ENCODE measurements at places on chromosomes 4 and X.

GRCh38 chr4:139849219-139849618 lies 183.6 kb downstream of the MGST2 start:
- DNase-seq = no peak

DNA sequence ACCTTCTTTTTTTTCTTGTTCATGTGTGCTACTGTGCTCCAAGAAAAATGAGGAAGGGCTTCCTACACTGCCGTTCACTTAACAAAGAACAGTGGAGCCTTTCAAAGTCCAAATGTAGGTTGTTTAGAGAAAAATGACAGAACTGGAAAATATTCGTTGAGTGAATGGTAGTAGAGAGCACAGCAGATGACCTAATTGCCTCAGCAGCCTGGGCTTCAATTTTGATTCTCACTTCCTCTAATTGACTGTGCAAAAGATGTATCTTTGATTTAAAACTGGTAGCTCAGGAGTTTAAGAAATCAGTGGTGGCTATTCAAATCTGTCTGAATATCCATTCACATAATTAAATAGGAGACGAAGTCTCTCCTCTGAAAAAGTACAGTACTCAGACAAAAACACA lies 5.2 kb downstream of the NLGN4X start:
- DNase-seq = no peak

DNA sequence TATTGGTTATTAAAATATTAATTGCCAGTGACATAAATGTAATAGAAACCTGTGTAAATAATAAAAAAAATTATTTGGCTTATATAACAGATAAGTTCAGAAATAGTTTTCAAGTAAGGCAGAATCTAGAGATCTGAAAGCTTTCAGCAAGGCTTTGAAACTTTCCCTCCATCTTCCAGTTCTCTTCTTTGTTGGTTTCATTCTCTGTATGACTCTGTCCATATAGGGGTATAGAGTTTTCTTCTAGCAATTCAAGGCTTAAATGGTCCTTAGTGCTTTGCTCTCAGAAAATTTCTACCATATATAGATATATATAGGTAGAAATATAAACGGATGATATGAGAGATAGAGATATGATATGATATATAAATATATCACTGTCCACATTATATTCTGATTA lies 160.5 kb upstream of the GABRA2 start:
- DNase-seq = no peak

- DNase-seq = no peak
These were observed 13.0 kb upstream of the CXCL2 start for GRCh38 chr4:74111990-74112389.

GRCh38 chrX:129773649-129774458 lies 5.9 kb upstream of the SASH3 start:
- no peak for DNase-seq

GRCh38 chrX:2272337-2272736 lies 228.4 kb downstream of the DHRSX start:
- DNase-seq = no peak

DNA sequence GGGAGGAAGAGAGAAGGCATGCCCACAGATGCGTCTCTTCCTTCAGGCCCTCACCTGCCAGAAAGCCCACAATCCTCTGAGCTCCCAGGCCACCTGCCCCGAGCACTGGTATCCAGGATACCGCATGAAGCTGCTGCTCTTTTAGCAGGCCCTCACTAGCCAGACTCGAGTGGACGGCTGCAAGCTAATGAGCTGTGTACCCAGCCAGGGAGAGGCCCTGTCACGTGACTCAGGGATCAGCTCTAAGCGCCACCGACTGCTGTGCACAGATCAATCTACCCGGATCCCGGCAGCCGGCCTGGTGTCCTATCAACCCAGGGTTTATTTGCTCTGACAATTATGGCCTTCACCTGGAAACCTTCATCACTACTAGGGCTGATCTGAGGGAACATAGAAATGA lies 39.0 kb downstream of the BCOR start:
- DNase-seq = no peak

DNA sequence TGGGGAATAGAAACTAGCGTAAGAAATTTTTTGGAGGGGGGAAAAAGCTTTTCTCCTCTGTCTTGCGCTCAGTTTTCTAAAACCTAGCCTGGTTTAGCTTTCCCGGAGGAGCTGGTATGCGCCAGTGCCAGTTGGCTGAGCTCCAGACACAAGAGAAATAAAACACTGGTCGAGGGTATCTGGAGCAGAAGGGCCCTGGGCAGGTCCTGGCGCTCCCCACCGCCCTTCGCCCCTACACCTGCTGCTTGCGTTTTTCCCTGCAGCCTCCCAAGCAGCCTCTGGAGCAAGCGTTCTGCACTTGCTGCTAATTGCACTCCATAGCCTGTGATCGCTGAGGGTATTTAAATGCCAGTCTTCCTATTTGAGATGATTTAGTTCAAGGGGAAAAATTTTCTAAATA lies 816 bp downstream of the EREG start:
- no peak for DNase-seq

GRCh38 chrX:55486736-55487135 lies 2.9 kb downstream of the USP51 start:
- no peak for DNase-seq

GRCh38 chrX:9091258-9091657 lies 57.3 kb upstream of the FAM9B start:
- peak; percentile 6 for DNase-seq

GRCh38 chrX:3940000-3940610 lies 226.7 kb upstream of the PRKX start:
- DNase-seq = no peak

- DNase-seq = no peak
These were observed 849.6 kb upstream of the INTU start for GRCh38 chr4:126783191-126783590.

DNA sequence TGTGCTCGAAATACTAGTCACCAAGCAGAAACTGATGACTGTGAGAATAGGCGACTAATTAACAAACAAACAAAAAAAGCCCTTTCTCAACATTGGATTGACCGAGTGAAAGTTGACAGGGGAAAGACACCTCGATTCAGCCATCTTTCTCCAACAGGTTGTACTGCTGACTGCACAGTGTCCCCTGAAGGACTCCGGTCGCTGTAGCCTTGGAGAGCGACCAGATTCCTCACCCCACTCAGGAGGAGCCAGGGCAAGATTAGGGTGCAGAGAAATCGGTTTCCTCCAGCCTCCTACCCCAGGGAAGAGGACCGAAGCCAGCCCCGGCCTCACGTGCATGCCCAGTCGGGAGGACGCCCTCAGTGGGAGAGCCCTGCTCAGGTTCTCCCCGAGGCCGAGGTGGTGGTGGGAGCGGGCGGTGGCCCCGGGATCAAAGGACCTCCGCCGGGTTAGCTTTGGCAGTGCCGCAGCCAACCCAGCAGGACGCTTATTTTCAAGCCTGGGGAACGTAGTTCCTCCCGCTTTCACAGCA lies 1.1 kb upstream of the RAP1GDS1 start:
- peak; percentile 29 for DNase-seq

- DNase-seq = peak; percentile 20
These were observed 772 bp upstream of the WNK3 start for GRCh38 chrX:54358424-54359211.

- DNase-seq = no peak
These were observed 26.6 kb upstream of the HTRA3 start for GRCh38 chr4:8242782-8243560.
